Ascending aorta (tissue), 2 donors: ENCODE measurements at places on chromosomes 3 and 15.
A peak's percentile ranks its signal among the peaks of the same experiment; 100 is the strongest.

DNA sequence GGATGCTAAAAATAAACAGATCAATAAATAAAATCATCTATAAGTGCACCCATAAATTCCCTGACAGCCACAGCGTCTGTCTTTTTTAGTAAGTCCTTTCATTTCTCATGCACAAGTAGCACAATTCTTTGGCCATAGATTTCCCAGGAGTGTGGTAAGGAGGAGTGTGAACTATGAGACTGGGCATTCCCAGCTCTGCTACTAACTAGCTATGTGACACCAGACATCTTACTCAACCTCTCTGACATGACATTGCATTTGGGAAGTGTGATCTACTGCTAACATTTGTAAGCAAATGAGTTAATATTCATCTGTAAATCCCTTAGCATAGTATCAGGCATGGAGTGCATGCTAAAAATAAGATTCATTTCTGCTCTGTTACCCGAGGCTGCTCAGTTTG, 301.7 kb downstream of the NTRK3 start:
- no peak for DNase-seq

GRCh38 chr3:52039846-52040245, 16.5 kb downstream of the DUSP7 start:
- peak; percentile 93 for DNase-seq

GRCh38 chr3:3071136-3071535, 39.0 kb downstream of the IL5RA start:
- DNase-seq, result no peak

- no peak for DNase-seq
Observed at GRCh38 chr15:69869881-69870505, 227.7 kb downstream of the TLE3 start.
